Fibroblast of the aortic adventitia (primary cell): ENCODE measurements at places on chromosomes 1 and 21. TPM values are rescaled to one million over a fixed set of nuclear protein-coding genes. Genes with fewer than 3 reads are reported as not detected.

The ADORA3 gene
- total RNA-seq: not detected in 2 replicates

The UBE2U gene
- not detected in 2 replicates for total RNA-seq

The AADACL3 gene
- not detected in 2 replicates for total RNA-seq

The GBP7 gene
- not detected in 2 replicates for total RNA-seq

The KCNJ6 gene
- under 0.01 TPM in 1 of 2 replicates, not detected in the other for total RNA-seq

The NHLH1 gene
- not detected in 2 replicates for total RNA-seq

The SLC1A7 gene
- 0.41 and 3.8 TPM in 2 replicates for total RNA-seq

The HRNR gene
- not detected in 2 replicates for total RNA-seq

The HCRTR1 gene
- total RNA-seq: 0.18 TPM in 1 of 2 replicates, not detected in the other

The BSND gene
- not detected in 2 replicates for total RNA-seq

The FLAD1 gene
- total RNA-seq: 5.2 and 17.7 TPM in 2 replicates

The IRF6 gene
- total RNA-seq: 3.1 TPM in 1 of 2 replicates, not detected in the other

The PRAMEF17 gene
- total RNA-seq: not detected in 2 replicates

The SLAMF8 gene
- total RNA-seq: not detected in 2 replicates
